HepG2 (cell line): ENCODE measurements at places on chromosomes 7 and 10.

- DNase-seq = no peak
Observed at GRCh38 chr10:43949351-43949750, 300.7 kb upstream of the ZNF32 start.

GRCh38 chr7:518630-519483, 789 bp downstream of the PDGFA start:
- no peak for DNase-seq

- DNase-seq = no peak
Observed at GRCh38 chr10:37478381-37478780, 353.0 kb downstream of the ANKRD30A start.

GRCh38 chr7:89775459-89775858, 378.8 kb upstream of the STEAP1 start:
- no peak for DNase-seq

DNA sequence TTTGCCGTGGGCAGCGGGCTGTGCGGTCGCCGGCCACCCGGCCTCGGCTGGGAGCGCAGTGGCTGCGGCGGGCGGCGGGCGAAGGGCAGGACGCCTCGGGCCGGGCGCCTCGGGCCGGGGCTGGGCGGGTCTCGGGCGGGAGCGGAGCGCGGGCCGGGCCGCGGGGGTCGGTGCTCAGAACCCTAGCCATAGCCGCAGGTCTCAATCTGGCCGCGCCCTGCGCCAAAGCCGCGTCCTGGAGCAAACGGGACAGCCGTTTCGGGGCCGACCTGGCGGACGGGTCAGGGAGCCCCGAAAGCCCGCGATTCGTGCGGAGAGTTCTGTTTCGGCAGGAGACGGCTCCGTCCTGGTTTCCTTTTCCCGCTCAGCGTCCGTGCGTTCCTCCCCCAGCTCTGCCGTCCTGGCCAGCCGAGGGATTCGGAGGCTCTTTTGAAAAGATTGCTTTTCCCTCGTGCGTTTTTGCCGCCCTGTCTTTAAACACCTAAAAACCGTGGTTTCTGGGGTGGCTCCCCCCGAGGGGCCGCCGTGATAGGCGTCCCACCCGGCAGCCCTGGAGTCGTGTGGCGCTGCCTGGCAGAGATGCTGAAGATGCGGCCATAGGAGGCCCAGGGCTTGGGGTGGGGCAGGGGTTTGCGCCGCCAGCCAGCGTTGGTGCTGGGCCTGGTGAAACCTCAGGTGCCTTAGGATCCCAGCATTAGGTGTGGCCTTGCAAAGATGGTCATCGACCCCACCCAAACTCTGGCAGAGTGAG, 727 bp downstream of the RET start:
- no peak for DNase-seq

DNA sequence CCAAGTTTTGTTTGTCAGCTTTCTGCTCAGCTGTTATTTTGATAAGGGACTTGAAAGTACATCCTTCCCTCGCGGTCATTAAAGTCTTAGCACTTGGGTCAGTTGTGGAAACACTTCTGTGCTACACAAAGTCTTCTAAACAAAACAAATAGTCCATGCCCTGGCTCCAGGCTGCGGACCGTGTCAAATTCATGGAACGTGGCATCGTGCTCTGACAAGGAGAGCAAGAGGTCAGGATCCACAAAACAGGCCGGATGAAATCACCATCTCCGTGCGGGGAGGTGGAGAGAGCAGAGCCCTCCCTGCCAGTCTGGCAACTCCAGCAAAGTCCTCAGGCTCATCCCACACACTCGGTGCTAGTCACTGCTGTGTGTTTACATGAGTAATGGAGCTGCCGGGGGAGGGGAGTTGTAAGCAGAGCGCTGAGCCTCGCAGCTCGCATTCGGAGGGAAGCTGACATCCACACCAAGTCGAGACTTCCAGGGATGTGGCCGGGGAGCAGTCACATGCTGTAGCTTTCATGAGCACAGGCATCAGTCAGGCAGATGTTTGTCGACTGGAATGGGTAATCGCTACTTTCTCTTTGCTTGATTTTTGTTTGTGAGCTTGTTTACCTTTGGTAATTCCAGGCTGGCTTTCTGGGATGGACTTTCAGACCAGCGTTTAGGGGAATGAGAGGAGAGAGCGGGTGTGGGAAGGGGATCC, 147.6 kb downstream of the ARID5B start:
- DNase-seq = peak; percentile 94

DNA sequence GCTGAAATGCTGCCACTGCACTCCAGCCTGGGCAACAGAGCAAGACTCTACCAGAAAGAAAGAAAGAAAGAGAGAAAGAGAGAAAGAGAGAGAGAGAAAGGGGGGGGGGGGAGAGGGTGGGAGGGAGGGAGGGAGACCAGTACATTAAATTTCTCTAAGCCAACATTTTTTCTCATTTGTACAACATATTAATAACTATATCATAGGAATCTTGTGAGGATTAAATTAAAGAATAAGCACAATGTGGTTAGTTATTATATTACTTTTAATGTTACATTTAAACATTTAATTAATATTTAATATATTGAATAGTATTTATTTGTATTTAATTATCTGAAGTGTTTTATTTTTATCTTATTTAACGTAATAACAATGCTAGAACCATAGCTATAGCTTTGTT, 53.1 kb downstream of the PLXDC2 start:
- DNase-seq = no peak

DNA sequence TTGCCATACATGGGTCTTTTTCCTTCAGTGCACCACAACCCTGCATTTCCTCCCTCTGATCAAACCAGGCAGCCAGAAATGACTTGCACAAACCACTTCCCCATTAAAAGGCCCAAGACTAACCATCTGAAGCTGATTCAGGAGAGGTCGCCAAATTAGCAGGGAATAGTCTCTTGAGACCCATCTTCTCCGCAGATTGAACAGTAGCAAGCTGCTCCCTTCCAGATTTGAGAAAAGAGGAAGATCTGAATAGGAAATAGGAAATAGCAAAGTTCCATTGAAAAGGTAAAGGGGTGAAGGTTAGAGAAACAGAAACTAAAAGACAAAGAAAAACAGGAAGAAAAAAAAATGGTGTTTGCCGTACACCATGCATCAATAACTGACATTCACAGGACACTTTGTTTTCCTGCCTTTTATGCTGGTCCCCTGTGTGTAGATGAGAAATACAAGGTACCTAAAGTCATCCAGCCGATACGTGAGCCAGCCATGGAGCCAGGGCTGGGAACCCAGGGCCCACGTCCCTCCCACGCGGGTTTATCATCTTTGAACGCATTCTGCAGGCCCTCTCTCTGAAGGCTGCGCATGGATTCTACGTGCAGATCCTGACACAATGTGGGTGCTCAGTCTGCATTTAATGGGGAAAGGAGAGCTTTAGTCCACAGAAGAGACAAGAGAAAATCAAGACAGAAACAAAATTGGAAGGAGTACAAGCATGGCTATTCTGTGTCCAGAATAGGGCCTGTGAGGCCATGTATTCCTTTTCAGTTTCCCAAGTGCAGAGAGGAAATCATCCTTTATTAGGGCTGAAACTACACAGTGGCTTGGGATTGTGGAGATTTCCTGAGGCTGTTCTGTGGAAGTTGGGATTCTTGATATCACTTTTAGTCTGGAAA, 268.4 kb upstream of the NPVF start:
- DNase-seq = no peak

DNA sequence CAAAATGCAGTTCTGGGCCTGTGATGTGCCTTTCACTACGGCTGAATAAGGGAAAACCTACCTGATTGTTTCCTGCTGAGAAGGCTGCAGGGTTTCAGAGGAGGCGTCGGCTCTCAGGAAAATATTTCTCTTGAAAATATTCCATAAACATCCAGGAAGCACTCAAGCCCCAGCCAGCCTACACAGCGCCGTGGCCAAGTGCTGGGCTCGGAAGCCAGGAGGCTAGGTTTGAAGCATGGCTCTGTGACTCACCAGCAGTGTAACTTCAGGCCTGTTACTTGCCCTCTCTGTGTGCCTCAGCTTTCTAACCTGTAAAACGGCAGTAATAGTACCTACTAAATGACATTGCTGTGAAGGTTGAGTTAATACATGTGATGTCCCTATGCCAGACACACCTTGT, 399.1 kb downstream of the GATA3 start:
- no peak for DNase-seq

DNA sequence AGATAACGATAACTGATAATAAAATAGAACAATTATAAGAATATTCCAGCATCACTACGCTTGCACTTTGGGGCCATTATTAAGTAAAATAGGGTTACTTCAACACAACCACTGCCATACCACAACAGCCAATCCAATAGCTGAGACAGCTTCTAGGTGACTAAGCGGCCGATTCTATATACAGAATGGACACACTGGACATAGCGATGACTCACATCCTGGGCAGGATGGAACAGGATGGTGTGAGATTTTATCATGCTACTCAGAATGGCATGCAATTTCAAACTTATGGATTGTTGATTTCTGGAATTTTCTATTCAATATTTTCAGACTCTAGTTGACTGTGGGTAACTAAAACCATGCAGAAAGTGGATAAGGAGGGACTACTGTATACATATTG, 920.9 kb downstream of the LRMDA start:
- no peak for DNase-seq

DNA sequence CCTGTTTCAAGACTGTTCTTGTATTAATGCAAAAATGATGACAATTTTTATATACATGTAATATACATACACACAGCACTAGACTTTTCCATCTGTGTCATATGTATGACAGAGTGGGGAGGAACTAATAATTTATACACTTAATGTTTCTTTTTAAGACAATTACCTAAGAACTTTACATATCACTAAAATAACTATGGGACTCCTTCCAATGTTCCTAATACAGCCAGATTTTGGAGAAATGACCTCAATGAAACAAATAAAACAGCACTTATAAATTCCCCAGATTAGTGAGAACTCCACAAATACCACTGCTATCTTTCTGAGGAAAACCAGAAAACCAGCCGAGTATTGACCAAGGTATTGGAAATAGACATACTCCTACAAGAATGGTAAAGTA, 199.4 kb downstream of the ELMO1 start:
- DNase-seq = no peak

DNA sequence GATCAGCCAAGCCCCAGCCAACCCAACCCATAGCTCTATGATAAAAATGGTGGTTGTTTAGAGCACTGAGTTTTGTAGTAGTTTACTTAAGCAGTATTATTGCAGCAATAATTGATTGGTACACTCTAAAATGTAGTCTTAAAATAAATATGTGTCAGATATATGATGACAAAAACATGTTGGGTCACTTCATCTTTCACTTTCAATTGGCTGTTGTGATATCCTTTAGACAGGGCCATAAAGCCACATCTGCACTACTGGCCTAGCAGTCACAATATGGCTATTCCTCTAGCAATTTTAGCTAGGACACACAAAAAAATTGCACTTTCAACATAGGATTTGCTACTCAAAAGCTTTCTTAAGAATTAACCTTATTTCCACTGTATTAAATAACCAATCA, 5.9 kb upstream of the CAV1 start:
- no peak for DNase-seq

DNA sequence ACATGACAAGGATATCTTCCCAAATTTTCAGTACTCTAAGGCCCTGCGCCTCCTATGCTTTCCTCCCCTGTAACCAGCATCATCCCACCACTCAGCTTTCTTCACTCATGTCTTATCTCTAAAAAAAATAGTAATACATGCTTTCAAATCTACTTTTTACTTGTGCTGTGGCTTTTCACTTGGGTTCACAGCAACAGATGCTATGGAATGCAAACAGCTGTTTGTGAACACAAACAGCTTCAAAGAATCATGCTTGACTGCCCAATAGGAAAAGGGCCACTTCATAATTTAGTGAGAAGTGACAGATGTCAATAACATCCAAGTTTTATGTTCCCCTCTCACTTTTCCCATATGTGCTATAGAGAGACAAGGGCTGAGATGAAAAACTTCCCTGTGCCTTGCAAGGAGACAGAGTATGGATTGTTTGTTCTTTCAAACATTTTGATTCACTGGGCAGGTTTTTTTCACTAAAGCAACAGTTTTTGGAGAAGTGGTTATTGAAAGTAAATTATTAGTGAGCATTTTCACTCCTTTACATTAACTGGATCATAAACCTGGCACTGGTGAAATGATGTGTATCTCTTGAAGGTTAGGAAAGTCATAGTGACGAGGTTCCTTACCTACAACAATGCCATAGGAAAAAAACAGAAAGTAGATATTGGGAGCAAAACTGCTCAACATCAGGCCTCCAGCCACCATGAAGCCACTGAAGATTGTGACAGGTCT, 37.3 kb downstream of the SLC16A9 start:
- no peak for DNase-seq

DNA sequence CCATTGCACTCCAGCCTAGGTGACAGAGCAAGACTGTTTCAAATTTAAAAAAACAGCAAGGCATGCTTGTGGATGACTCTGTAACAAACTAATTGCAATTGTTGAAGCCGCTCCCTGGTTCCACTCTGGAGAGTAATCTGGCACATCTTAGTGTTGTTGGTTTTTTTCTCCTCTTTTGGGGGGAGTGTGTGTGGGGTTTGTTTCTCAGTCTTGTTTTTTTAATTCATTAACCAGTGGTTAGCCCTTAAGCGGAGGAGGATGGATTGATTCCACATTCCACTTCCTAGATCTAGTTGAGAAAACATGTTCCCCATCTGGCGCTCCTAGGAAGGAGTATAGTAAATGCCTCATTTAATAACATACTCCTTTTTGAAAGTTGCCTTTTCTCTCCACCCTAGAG, 8.6 kb upstream of the ZNF713 start:
- no peak for DNase-seq

DNA sequence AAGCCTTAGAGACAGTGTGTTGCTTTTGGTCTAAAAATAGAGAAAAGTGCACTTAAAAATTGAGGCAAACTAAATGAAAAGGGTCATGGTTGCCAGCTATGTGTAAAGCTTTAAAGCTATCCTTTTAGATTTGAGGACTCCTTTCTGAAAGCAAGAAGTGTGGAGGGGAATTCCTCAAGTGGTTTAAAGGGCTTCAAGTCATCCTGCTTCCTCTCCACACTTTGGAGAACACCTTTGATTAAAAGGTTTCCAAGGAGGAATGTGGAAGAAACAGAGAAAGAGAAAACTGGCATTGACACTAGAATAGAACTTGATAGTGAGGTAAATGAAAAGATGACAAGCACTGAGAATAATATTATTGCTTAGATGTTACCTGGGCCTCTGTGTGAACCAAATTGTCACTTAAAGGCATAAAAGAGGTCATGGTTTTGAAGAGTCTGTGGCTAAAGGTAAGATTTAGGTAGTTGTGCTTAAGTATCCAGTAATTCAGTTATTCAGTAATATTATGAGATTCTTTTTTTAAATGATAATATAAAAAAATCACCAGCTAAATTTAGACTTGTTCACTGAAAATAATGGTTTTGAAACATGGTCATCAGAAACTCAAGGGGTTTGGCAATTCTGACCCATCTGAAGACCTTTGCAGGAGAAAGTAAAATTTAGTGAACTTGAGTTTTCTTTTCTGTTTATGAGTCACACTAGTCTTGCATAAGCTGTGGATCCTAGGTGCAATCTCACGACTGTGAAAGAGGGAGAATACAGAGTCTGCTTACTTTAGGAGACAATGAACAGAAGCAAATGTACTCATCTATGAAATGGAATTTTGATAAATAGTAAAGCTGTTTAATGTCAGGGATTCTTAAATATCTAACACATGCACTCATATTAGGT, 466.0 kb downstream of the KIF20B start:
- no peak for DNase-seq
